ENCODE measurements at places on chromosomes 6 and 20. TPM values are rescaled to one million over a fixed set of nuclear protein-coding genes. Genes with fewer than 3 reads are reported as not detected.

CENPW gene
- 4.5 TPM for total RNA-seq

PTCHD4 gene
- total RNA-seq: not detected

MCHR2 gene
- total RNA-seq: not detected

PPIL6 gene
- total RNA-seq: 0.91 TPM

HLA-DMB gene
- 17.6 TPM for total RNA-seq

COL9A1 gene
- total RNA-seq: not detected

CALHM4 gene
- total RNA-seq: not detected

DNAAF9 gene
- total RNA-seq: 11.7 TPM

KCNK16 gene
- total RNA-seq: not detected

GLP1R gene
- not detected for total RNA-seq

ARHGAP40 gene
- total RNA-seq: not detected

C6orf52 gene
- total RNA-seq: not detected

GRM4 gene
- total RNA-seq: not detected

BPIFB4 gene
- not detected for total RNA-seq

MEI4 gene
- not detected for total RNA-seq

OLIG3 gene
- not detected for total RNA-seq

C20orf202 gene
- total RNA-seq: 0.39 TPM

SLC17A3 gene
- not detected for total RNA-seq

BMP5 gene
- total RNA-seq: not detected

ADRM1 gene
- total RNA-seq: 67.9 TPM

KIF25 gene
- total RNA-seq: not detected

ID4 gene
- total RNA-seq: not detected

MCCD1 gene
- total RNA-seq: not detected

CALHM6 gene
- 2.1 TPM for total RNA-seq

HLA-DQB1 gene
- 204 TPM for total RNA-seq

PCMTD2 gene
- total RNA-seq: 112 TPM

ATF6B gene
- 117 TPM for total RNA-seq

TREML2 gene
- total RNA-seq: 1.7 TPM

TAP1 gene
- 220 TPM for total RNA-seq

SLC35F1 gene
- total RNA-seq: not detected

MDFI gene
- not detected for total RNA-seq

FAM209B gene
- total RNA-seq: 1.3 TPM

CST2 gene
- not detected for total RNA-seq

BPIFA1 gene
- total RNA-seq: not detected

NRM gene
- total RNA-seq: 9.0 TPM

PACRG gene
- 0.44 TPM for total RNA-seq

IL17F gene
- 0.64 TPM for total RNA-seq

MAS1 gene
- total RNA-seq: not detected

MUC21 gene
- not detected for total RNA-seq

CLVS2 gene
- total RNA-seq: not detected

BPI gene
- not detected for total RNA-seq

MUC22 gene
- not detected for total RNA-seq

MATN4 gene
- total RNA-seq: not detected

ZNF343 gene
- total RNA-seq: 3.8 TPM

FNDC11 gene
- 1.5 TPM for total RNA-seq

CYP39A1 gene
- not detected for total RNA-seq

WDR46 gene
- total RNA-seq: 31.5 TPM

SPTLC3 gene
- total RNA-seq: 0.54 TPM

ZKSCAN4 gene
- 2.1 TPM for total RNA-seq

KCNG1 gene
- total RNA-seq: not detected

SAMD5 gene
- total RNA-seq: not detected

NSFL1C gene
- 64.0 TPM for total RNA-seq

KCNS1 gene
- not detected for total RNA-seq

BCAS1 gene
- 15.6 TPM for total RNA-seq

RIN2 gene
- total RNA-seq: 0.57 TPM

Measured in CD4-positive, CD25-positive, alpha-beta regulatory T cell (primary cell).